NCI-H1092 treated with DMSO at 0.1 percent for 48 hours (cell line): ENCODE measurements at places on chromosomes 2 and 18.

DNA sequence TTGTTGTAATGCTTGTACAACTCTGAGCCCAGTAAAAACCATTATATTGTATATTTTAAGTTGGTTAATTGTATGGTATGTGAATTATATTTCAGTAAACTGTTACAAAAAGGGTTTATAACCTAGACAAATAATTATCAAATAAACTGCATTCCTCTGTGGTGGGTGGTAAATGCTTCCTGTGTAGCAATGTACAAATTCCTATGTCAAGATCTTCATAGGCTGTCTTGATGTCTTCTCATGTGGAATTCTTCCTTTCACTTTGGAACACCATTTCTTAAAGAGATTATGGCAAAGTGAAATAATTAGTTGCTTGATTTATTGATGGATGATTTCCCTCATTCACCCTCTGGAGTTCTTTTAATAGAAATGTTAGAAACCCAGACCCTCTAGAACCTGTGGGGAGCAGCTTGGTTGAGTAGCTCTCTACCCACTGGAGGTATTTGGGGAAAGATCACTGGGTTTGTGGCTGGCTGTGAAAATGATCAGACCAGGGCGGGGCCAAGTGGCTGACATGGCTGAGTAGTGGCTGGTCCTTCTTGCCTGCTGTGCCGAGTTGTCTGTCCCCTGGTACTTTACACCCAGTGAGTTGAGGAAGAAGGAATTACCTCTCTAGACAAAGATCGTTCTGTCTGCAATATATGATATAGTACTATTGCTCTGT lies 22.4 kb upstream of the MGAT5 start:
- no peak for DNase-seq

- DNase-seq = no peak
Measured at GRCh38 chr18:33334781-33335180, 105.7 kb downstream of the CCDC178 start.

GRCh38 chr2:200687922-200688920 lies 102.4 kb downstream of the AOX1 start:
- no peak for DNase-seq

- peak; percentile 91 for DNase-seq
Measured at GRCh38 chr2:171723716-171724683, 36.7 kb downstream of the DYNC1I2 start.

- no peak for DNase-seq
Measured at GRCh38 chr2:202187570-202187969, 50.8 kb downstream of the SUMO1 start.

- no peak for DNase-seq
Measured at GRCh38 chr18:60865801-60866200, 467.4 kb upstream of the CDH20 start.

DNA sequence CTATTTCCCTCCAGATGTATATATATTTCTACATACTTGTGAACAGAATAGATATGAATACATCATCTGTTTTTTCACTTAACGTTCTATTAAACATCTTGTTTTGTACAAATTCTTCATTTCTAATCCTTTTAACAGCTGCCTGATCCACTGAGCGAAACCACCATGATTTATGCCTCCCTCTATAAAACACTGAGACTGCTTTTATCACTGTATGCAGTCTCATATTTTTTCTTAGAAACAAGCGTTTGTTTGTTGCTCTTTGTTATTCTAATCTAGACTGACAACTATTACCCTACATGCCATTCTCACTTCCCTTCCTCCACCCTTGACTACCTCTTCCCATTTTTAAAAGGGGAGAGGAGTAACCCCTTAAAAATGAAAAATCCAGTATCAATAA lies 88.2 kb downstream of the DTNB start:
- DNase-seq = no peak

- DNase-seq = no peak
Measured at GRCh38 chr2:10371441-10372196, 68.9 kb downstream of the HPCAL1 start.

DNA sequence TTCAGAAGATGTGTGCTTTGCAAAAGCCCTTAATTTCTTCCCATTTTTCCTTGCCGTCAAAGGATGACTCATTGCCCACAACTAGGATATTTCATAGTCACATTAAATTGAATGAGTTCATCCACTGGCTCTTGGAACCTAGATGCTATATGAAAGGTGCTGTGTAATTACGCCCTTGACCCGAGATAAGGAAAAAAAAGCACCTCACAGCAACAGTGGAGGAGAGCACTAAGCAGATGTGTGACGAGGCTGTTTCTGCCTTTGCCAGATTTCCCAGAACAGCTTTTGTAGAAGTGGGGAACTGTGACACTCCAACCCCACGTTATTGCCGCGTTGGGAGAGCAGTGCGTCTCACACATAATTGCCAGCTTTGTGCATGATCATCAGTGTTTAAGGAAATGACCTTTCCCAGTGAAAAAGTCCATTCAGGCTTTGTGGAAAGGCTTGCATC lies 33.3 kb upstream of the TMEM87B start:
- no peak for DNase-seq

GRCh38 chr2:24049485-24050021 lies at the start of gene FKBP1B:
Gene FKBP1B (plus strand): TSS chr2:24049741. CDS start chr2:24049850, 109 bp downstream.
- DNase-seq = peak; percentile 9

DNA sequence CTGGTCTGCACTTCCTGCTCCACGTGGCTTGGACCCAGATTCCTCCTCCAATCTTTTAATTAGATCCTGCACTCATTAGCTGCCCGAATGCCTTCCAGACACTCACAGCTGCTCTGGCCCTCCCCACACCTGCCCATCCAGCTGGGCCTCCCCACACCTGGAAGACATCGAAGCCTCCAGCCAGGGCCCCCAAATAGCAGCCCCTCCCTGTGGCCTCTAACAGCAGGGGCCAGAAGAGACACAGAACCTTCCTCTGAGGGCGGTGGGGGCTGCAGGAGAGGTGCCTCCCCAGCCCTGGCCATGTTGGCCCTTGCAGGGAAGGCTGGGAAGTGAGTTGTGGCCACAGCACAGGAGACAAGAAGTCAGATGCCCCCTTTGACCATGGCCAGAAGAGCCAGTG lies 252.8 kb downstream of the DYSF start:
- no peak for DNase-seq

DNA sequence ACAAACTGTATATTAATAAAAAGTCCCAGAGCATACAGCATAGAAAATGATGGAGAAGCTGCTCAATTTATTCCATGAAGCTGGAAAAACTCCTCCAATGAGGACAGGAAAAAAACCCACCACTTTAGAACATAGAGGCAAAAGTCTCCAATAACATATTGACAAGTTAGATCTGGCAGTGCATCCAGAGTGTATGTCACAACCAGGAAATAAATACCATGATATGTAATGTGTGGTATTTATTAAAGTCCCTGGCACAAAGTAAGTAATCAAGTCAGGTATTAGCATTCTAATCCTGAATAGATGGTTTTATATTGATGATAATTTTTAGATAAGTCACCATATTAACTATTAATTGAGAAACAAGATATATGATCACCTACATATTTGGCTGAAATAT lies 427.3 kb upstream of the HS6ST1 start:
- no peak for DNase-seq

DNA sequence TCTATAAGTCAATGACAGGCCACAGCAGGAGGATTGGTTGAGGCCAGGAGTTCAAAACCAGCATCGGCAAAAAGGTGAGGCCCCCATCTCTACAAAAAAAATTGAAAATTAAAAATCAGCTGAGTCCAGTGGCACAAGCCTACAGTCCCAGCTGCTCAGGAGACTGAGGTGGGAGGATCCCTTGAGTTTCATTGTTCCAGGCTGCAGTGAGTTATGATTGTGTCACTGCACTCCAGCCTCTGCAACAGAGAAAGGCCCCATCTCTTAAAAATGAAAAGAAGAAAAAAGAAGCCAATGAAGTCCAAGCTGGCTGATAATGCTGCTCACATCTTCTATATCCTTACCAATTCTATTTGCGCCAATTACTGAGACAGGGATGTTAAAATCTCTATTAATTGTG lies 39.1 kb downstream of the MRPS5 start:
- no peak for DNase-seq

DNA sequence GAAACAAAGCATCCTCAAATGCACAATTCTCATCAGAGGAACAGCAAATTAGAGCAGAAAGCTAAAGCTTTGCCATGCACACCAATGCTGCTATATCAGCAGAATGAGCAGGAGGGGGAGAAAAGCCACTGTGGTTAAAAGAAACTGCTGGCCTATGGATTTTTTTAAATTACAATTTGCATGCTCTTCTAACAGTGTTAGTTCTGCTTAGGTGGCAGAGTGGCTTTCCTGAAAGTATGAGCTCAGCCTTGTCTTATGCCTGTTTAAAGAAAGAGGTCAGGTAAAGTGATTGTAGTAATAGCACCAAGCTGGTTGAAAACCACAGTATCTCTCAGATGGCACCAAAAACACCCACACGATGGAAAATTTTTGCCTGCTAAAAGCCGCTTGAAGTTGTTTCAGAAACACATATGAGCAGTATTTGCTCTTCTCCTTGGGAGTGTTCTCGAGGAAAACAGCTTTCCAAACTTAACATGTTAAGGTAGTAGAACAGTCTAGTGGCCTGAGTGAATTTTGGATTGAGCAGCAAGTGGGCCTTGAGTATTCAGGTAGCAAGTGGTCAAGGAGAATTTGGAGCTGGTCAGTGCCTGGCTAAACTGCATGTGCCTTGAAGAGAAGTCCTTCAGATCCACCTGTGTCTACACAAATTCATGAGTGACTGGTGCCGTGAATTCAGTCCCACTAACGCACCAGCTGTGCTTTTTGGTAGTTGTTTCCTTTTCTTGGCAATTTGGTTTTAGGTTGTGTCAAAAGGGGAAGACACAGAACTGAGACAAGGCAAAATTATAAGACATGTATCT lies 19.6 kb upstream of the NDUFV2 start:
- no peak for DNase-seq

GRCh38 chr2:23100406-23100805 lies 284.6 kb upstream of the KLHL29 start:
- peak; percentile 39 for DNase-seq

- no peak for DNase-seq
Measured at GRCh38 chr18:51563396-51563795, 365.9 kb upstream of the MEX3C start.

DNA sequence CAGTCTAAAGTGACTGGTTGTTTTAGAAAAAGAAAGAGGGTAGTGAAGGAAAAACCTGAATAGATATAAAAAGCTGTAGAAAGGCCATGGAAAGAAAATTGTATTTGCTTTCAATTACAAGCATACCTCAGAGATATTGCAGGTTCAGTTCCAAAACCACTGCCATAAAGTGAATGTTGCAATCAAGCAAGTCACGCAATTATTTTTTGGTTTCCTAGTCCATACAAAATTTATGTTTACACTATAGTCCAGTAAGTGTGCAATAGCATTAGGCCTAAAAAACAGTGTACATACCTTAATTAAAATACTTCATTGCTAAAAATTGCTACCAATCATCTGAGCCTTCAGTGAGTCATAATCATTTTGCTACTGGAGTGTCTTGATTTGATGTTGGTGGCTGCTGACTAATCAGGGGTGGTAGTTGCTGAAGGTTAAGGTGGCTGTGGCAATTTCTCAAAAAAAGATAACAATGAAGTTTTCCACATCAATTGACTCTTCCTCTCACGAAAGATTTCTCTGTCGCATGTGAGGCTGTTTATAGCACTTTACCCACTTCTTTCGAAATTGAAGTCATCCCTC lies 2003.8 kb upstream of the PIK3C3 start:
- DNase-seq = no peak

- no peak for DNase-seq
Measured at GRCh38 chr2:80896576-80896975, 592.0 kb upstream of the LRRTM1 start.

- DNase-seq = no peak
Measured at GRCh38 chr18:61639886-61640285, 252.9 kb downstream of the RNF152 start.

GRCh38 chr18:48540251-48541025 lies 1.6 kb downstream of the CTIF start:
- peak; percentile 62 for DNase-seq

GRCh38 chr18:3211236-3211992 lies 8.4 kb downstream of the MYOM1 start:
- DNase-seq = no peak

GRCh38 chr18:7566567-7567473 lies at the start of gene PTPRM:
Gene PTPRM (plus strand): TSS chr18:7567316. CDS start chr18:7567819, 503 bp downstream.
- peak; percentile 37 for DNase-seq

- no peak for DNase-seq
Measured at GRCh38 chr2:171405546-171405945, 28.2 kb downstream of the METTL8 start.

GRCh38 chr18:79195716-79196683 lies 126.8 kb downstream of the ATP9B start:
- peak; percentile 45 for DNase-seq

DNA sequence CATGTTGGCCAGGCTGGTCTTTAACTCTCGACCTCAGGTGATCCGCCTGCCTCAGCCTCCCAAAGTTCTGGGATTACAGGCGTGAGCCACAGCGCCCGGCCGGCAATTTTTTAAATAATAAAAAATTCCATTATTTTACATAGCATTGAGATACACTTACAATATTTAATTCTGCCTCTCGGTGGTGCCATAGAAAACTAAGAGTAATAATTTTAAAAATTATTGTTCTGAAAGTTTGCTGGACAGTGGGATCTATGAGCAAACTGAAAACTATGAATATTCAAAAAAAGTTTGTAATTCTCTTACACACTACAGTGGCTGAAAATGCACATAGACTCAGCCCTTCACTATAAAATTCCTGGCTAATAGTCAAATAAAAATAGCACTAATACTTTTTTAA lies 90.9 kb upstream of the STON1 start:
- no peak for DNase-seq

DNA sequence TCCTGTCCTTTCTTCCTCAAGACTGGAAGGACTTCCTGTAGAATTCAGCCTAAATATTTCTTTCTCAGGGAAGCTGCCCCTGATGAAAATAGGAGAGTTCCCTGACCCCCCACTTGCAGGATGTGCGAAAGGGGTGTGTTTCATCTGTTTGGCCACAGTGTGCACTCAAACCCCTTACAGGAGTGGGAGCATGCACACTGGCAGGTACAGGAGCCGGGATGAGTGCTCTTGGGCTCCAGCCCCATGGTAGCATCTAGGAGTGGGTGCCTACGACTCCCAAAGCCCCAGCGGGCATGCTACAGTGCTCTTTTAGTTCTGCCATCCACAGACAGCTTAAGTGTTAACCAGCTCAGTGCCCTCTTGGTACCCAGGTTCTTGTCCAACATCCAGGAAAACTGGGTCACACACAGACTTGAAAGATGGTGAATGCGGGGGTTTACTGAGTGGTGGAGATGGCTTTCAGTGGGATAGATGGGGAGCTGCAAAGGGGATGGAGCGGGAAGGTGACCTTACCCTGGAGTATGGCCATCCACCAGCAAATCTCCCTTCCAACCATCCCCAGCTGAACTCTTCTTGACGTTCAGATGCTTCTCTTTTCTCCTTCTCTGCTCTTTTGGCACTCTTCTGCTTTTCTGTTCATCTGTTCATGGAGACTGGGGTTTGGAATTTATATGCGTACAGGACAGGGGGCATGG lies 295.0 kb upstream of the NCKAP5 start:
- DNase-seq = no peak

GRCh38 chr2:68745006-68745405 lies 10.4 kb downstream of the ARHGAP25 start:
- DNase-seq = no peak

DNA sequence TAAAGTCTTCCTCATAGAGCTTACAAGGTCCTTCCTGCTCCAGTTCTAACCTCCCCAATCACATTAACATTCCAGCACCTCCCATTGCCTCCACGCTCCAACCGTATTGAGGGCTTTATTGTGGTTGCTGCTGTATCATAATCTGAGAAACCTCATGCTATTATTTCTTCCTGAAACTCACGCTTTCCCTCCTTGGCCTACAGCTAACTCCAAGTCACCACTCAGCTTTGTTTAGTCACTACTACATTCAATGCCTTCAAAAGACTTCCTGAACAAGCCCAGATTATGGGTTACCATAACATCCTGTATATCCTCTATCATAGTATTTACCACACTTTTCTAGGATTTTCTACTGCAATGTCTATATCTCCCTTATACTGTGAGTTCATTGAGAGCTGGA lies 230.4 kb downstream of the IKZF2 start:
- DNase-seq = no peak
